CD4-positive, alpha-beta T cell treated with Interleukin-21 for 1 hour (primary cell): ENCODE measurements at places on chromosomes 2 and 18.

GRCh38 chr2:75870133-75870532 is 159.4 kb upstream of the GCFC2 start:
- no peak for DNase-seq

- no peak for DNase-seq
Measured at GRCh38 chr2:226845386-226846116, 9.7 kb downstream of the RHBDD1 start.

GRCh38 chr2:47312491-47312850 is 90.5 kb upstream of the MSH2 start:
- no peak for DNase-seq

DNA sequence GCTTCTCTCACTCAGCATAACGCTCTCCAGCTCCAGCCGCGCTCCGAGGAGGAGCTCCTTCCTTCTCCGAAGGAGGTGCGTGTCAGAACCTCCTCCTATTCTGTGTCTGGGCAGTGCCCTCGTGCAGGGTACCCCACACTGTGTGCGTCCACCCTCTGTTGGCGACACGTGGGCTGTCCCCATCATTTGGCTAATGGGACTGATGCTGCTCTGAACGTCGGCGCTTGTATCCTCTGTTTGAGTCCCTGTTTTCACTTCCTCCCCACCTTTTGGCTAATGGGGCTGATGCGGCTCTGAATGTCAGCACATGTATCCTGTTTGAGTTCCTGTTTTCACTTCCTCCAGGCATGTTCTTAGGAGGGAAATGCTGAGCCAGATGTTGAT is 22.2 kb downstream of the KCNG2 start:
- peak; percentile 24 for DNase-seq

- no peak for DNase-seq
Measured at GRCh38 chr2:58228299-58228698, 12.8 kb downstream of the FANCL start.

- DNase-seq: no peak
Measured at GRCh38 chr18:79736846-79737245, 57.2 kb downstream of the CTDP1 start.

- no peak for DNase-seq
Measured at GRCh38 chr2:30923623-30924022, 116.4 kb upstream of the CAPN13 start.

- DNase-seq: no peak
Measured at GRCh38 chr2:136497709-136498108, 267.6 kb upstream of the THSD7B start.

DNA sequence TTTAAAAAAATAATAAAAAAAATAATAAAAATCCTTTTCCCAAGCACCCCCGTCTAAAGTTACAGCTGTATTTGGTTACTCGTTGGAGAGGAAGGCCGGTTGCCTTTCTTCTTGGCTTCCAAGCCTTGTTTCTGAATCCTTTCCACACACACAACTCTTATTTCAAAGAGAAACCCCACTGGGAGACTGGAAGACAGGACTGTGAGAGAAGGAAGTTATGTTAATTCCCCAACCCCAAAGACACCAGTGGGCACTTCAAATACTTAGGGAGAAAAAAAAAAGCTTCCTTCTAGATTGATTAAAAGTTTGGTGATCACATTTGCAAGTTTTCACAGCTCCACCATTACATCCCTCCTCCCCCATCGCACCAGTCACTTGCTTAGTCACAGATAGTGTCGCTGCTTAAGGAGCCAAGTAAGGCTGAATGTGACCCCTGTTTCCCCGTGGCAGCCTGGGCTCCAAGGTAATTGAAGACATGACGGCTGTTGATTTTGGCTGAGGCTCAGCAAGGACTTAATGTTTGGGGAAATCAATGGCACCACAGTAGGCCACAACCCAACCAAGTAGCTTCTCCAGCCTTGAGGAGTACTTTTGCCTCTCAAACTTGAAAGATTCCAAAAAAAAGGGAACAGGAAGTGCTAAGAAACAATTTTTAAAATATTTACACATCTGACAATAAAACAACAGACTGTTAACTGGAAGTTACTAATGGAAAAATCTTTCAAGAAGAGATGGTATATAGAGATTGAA is 40.8 kb upstream of the FRZB start:
- no peak for DNase-seq

DNA sequence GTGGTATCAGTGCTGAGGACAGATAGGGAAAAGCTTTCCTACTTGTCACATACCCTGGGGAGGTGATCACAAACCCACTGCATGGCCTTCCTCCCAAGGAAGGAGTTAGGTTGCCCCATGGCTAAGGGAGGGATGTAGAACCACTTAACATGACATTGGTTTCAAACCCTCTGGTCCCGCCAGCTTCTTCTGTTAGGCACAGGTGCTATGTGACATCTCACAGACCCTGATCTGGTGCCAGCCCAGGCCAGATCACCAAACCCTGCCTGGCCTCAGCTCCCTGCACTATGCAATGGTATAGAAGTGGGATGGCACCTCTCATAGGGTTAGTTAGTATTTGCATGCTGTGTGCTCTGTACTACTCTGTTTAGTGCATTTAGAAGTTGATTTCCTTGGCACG is 58.0 kb downstream of the TCF7L1 start:
- DNase-seq: no peak

DNA sequence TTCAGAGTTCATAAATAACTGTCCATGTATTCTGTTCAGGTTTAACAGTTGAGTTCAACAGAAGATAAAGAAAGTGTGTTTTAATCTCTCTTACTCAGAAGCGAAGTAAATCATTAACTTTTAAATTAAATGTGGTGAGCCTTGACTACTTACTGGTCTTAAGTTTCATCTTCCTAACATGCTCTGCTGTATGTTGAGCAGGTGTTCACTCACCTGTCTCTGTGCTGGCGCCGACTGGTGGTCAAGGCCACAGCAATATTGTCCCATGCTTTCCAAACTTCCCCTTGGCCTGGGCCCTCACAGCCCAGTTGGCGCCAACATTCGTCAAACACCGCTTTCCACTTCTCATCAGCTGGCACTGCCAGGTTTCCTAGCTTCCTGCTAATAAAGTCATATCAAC is 17.0 kb upstream of the MPP4 start:
- DNase-seq: no peak

DNA sequence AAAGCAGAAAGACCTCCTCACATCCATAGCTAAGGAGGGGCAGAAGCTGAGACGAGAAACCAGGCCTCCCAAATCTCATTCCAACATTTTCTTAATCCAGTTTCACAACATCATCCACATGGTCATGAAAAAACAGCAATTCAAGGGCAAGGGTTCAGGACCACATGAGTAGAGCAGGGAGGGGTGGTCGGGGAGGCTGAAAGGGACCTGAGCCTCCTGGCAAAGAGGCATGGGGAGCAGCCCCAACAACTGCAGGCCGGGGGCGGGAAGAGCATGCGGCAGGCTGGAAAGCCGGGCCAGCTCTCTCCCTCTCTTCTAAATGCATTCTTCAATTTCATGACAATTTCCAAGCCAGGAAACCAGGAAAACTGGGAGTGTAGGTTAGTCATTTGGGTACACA is 76.7 kb downstream of the DNMT3A start:
- DNase-seq: no peak

DNA sequence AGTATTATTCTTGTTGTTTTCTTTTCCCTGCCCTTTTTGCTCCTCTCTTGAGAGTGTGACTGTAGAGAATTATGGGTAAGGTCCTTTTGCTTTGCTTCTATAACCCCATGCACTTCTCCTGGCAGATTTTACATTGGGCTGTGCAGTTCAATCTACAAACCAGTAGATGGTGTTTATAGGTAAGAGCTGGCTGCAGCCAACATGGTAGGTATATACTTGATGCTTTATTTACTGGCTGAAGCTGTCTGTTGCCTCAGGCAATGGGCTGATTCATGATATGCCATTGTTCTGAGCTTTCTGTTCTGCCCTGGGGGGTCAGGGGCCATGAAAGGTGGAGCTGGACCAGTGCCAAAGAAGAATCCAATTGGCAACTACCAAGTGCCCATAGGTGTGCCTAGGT is 48.3 kb upstream of the MYL1 start:
- no peak for DNase-seq

DNA sequence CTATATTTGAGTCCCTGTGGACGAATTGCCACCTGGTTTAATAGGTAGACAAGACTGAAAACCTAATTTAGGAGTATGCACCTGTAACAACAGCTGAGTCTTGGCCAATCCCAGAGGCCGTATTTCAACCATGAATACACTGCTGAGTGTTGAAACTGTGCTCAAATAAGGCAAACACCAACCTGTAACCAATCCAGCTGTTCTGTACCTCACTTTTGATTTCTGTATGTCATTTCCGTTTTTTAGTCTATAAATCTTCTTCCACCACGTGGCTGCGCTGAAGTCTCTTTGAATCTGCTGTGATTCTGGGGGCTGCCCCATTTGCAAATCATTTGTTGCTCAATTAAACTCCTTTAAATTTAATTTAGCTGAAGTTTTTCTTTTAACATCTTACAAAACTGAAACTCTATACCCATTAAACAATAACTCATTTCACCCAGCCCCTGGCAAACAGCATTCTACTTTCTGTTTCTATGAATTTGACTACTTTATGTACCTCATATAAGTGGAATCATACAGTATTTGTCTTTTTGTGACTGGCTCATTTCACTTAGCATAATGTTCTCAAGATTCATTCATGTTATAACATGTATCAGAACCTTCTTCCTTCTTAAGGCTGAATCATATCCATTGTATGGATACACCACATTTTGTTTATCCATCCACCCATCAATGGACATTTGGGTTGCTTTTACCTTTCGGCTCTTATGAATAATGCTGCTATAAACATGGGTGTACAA is 7.5 kb upstream of the YPEL5 start:
- peak; percentile 56 for DNase-seq

DNA sequence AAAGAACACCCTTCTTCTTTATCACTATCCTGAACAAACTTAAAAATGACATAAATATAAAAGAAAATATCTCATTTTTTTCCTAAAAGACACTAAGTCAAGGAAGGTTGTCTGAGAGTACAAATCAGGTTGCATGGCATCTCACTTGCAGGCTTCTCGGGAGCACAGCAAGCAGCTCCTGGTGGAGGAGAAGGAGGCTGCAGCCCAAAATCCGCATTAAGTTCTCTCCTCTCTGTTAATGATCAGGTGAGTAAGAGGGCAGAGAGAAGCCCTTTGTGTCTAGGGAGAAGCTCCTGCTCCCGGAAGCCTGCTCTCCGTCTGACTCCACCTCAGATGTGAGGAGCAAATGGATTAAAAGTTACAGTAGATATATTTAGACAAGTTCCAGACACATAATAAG is 35.0 kb upstream of the DOK6 start:
- DNase-seq: no peak

GRCh38 chr2:67487993-67488392 is 90.9 kb downstream of the ETAA1 start:
- no peak for DNase-seq

- DNase-seq: no peak
Measured at GRCh38 chr2:208334230-208334629, 68.2 kb downstream of the PIKFYVE start.

- no peak for DNase-seq
Measured at GRCh38 chr18:5900262-5900661, 4.9 kb upstream of the TMEM200C start.

- no peak for DNase-seq
Measured at GRCh38 chr2:190618030-190618429, 30.9 kb upstream of the NAB1 start.

DNA sequence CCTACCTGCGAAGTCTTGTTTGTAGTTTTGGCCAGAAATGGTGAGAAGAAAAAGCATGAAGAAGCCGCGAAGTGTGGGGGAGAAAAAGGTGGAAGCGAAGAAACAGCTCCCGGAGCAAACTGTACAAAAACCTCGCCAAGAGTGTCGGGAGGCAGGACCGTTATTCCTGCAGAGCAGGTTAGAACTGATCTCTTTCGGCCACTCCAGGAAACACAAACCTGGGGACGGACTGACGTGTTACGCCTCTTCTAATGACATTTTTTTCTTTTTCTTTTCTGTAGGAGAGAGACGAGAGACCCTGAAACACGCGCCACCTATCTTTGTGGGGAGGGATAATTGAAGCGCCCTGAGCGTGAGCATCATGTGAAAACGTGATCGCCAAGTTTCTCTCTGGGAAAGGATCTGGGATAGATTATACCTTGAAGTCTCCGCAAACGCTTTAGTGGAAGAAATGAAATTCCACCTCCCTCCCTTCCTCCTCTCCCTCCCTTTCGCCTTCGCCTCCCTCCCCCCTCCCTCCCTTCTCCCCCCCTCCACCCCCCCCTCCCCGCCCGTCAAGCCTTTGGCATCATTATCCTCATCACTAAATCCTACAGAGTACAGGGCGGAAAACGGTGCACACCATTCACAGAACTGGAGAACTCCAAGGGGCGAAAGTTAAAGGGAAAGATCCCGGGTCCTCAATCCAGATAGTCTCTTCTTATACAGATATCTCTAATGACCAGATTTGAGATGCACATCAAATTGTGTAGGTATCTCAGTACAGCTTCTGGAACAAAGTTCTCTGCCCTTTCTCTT is at the start of gene ZEB2:
TSS of gene ZEB2 (minus strand) at position 186 of the 798 bp plus-strand sequence. CDS start 2,769 bp downstream, outside the sequence.
- DNase-seq: peak; percentile 62

DNA sequence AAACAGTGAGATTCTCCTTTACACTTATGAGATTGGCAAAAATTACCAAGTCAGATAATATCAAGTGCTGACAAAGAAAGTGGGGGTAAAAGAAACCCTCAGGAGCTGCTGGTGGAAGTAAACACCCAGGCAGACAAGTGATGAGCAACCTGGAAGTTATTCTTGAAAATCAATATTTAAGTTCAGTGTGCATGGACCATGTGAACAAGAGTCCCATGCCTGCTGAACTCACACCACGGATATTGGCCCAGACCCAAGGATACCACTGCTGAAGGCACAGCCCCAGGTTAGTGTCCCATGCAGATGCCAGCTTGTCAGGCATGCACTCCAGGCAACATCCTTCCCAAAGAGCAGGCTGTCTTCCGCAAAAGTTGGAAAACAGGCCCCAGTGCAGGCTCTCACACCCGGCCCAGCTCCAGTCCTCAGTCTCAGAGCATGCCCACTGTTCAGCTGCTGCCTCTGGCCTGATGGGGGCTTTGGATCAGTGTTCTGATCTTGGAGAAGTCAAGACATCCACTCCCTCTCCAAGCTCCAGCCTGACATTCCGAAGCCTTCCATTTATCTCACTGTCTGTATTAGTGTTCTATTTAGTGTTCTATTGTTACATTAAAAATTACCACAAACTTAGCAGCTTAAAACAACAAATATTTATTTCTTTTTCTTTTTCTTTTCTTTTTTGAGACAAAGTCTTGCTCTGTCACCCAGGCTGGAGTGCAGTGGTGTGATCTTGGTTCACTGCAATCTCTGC is 70.0 kb downstream of the HS1BP3 start:
- DNase-seq: no peak

GRCh38 chr2:6755456-6755855 is 110.3 kb downstream of the CMPK2 start:
- no peak for DNase-seq

DNA sequence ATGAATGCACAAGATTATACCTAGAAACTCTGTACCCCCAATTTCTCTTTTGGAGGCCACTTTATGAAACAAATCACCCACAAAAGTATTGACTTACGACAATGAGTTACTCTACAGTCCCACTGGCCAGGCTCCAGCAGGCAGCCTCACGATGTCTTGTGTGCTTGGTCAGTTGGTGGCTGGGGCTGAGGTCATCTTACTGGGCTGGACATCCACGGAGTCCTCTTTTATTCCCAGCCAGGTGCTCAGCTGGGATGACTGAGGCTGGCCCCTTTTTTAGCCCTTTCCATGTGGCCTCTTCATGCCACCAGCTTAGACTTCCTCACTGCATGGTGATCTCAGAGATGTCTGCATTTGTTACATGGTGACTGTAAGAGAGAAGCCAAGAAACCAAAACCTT is 8.9 kb upstream of the ID2 start:
- no peak for DNase-seq

- DNase-seq: no peak
Measured at GRCh38 chr2:229343661-229344060, 72.6 kb upstream of the PID1 start.
